ENCODE measurements at places on chromosomes 11 and 22.

GRCh38 chr11:89660234-89660633 lies 49.9 kb upstream of the TRIM77 start:
- DNase-seq, result no peak

GRCh38 chr22:27309697-27310096 lies 491.9 kb downstream of the MN1 start:
- DNase-seq, result no peak

GRCh38 chr11:27497284-27497866 lies 9.2 kb downstream of the LIN7C start:
- no peak for DNase-seq

DNA sequence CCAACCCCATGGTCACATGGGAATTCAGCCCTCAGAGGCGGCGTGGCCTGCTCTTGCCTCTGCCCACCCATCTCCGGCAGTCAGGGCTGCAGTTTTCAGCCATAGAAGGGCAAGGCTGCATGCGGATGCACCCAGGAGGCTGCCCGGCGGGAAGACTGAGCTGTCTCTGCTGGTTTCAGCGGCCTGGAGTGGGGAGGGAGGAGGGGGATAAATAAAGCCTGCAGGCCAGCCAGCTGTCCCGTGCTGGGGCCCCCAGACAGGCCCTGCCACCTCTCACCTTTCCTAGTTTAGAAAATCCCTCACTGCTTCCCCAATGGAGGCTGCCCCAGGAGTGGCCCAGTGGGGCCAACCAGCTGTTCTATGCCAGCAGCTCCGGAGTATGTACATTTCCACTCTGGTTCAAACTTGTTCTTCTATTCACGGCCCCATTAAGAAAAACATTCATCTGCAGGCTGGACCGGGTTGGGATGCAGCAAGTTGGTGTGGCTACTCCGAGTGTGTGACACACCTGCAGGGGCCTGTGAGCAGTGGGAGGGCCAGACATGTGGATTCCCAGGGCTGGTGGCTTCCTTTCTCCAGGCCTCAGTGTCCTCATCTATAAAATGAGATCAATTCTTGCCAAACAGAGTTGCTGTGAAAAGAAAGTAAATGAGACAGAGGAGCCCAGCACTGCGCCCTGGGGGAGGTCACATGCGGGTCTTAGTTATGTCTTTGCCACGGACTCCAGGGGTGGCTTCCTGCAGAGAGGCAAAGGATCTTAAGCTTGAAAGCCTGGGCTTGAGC lies 5.0 kb downstream of the MICALL1 start:
- DNase-seq, result no peak

Measured in activated T-cell treated with anti-CD3 and anti-CD28 coated beads, Interleukin-2, amount 50 U/mL, for 72 hours (primary cell).